H4 (cell line): ENCODE measurements at places on chromosomes 3 and 15. TPM values are rescaled to one million over a fixed set of nuclear protein-coding genes. Genes with fewer than 3 reads are reported as not detected.

The LRRIQ4 gene
- total RNA-seq = not detected in 2 replicates

DNA sequence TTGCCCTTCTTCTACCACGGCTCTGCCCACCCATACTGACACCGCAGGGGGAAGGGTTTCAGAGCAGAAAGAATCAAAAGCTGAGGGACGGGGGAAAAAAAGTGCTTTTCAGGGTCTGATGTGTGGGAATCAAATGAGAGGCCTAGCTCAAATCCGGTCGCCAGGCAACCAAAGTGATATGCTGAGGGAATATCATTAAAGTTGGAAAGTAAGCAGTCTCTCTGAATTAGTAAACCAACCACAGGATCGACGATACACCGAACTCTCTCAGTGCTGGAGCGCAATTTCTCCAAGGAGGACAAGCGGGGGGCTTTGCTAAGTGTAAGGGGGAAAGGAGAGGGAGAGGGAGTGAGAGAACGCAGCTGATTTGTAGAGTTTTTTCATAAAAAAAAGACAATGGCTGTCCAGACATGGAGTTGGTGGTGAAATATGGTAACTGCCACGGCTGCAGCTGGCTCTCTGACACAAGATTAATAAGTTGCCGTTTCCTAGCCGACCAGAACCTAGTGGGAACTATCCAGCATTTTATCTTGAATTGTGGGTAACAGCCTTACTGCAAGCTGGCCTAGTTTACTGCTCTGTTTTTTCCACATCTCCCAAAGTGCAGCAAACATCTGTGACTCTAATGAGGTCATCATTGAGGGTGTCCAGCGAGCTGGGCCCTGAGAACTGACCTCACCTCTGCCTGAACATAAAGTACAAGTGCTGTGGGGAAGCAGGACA, 530.2 kb downstream of the SOX2 start:
- peak; percentile 37 for DNase-seq

The MYL3 gene
- total RNA-seq = not detected in 2 replicates

The LCMT2 gene
- 13.8 and 20.0 TPM in 2 replicates for total RNA-seq

The SIDT1 gene
- not detected in 2 replicates for total RNA-seq

- no peak for DNase-seq
These were observed 54.5 kb downstream of the TMEM41A start for GRCh38 chr3:185444329-185444728.

The OXNAD1 gene
- total RNA-seq = 12.1 and 17.1 TPM in 2 replicates

- peak; percentile 92 for DNase-seq
These were observed 779.1 kb downstream of the MECOM start for GRCh38 chr3:168884353-168884903.
